ENCODE measurements at places on chromosomes 1 and 21.

DNA sequence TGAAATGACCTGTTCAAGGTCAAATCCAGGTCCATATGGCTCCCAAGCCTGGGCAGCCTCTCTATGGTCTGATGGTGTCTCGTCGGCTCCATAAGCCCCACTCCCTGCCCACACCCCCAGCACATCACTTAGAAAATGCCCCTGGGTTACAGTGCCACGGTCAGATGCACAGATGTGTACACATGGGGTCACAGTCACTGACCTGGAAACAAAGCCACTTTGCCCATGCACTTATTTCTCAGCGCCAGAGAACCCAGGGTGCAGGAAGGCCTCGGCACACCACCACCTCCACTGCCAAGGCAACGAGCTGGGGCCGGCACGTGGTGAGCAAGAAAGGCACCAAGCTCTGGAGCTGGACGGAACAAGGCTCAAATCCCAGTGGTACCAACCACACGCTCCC is 24.7 kb downstream of the IFFO2 start:
- no peak for DNase-seq

DNA sequence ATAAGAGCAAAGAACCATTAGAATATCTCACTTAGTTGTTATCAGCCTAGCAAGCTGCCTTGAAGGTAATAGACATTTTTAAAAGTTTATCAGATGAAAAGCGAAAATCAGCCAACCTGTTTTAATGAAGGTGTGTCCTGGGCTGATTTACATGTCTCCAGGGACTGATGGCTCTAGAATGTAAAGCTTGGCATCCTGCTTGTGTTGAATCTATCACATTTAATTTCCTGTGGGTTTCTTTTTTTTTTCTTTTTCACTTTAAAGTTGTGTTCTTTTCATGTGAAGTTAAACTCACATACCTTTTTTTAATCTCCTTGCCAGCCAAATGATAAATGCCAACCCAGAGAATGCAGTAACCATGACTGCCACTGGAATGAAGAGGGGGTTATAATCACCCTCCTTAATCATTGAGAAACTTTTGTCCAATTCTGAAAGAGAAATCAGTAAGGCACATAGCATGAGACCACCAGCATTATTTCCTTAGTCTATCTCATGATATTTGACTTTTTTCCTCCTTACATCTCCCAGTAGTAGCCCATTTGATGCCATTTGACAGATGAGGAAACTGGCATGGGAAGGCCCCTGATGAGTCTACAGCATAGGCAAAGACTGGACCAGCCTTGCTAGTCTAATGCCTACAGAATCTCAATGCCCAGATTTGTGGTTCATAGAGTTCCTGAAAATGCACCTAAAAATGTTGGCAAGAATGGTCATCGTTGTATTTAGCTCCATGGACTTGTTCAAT is 10.0 kb downstream of the SELL start:
- no peak for DNase-seq

- no peak for DNase-seq
Measured at GRCh38 chr1:151621351-151621750, 9.5 kb downstream of the SNX27 start.

DNA sequence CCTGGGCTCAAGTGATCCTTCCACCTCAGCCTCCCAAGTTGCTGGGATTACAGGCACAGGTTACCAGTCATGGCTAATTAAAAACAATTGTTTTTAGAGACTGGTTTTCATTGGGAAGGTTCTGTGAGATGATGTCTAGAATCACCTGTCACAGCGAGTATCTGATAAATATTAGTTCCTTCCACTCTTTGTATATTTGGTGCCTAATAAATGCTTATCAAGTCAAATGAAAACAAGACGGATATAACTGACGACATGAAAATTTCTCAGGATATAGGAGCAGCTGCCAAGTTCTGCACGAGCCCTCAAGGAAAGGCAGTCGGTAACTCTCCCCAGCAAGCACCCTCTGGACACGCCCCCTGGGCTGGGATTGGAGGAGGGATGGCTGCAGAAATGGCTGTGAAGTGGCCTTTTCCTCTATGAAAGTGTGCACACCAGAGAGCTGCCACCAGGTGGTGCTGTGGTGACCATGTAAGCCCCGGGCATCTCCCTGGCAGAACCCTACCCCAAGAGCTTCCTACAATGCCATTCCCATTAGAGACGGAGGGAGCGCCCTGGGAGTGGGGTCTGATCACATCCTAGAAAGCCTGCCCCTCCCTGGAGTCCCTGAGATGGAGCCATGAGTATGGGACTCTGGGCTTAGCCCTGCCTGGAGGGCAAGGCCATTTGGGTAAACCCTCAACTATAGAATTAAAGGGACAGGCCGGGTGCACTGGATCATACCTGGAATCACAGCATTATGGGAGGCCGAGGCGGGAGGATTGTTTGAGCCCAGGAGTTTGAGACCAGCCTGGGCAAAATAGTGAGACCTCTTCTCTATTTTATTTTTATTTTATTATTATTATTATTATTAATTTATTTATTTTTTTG is 50.9 kb downstream of the HTR6 start:
- peak; percentile 84 for DNase-seq

- DNase-seq: peak; percentile 70
Measured at GRCh38 chr1:246214708-246215509, 292.2 kb downstream of the SMYD3 start.

GRCh38 chr1:30930631-30931173 is 22.1 kb upstream of the SDC3 start:
- DNase-seq: no peak
